ENCODE measurements at places on chromosomes 1 and 21.

GRCh38 chr1:39722495-39722894, 16.2 kb upstream of the PPIE start:
- DNase-seq, result no peak

- DNase-seq, result no peak
These were observed 15.6 kb upstream of the TACSTD2 start for GRCh38 chr1:58592522-58593134.

DNA sequence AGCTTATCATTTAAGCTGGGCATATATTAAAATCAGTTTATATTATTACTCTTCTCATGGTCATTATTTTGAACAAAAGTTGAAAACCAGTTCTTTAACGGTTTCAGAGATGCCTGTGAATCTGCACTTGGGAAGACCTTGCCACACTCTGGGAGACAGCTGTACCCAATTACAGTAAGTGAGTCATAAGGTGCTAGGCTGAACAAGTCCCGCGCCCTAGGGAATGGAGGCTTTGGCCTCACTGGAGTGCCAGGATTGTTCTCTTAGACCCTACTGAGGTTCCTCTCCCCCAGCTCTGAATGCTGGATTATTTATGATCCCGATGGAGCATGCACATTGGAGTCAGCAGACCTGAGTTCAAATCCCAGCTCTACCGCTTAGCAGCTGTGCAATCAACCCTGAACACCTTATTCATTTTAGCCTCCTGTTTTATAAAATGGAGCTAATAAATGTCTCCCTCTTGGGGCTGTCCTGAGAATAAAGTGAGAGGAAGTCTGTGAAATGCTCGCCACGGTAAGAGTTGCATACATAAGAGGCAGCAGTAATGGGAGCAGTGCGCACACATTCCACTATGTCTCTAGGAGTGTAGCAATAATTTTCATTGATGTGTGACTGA, 266.2 kb downstream of the FOXD2 start:
- DNase-seq, result no peak

DNA sequence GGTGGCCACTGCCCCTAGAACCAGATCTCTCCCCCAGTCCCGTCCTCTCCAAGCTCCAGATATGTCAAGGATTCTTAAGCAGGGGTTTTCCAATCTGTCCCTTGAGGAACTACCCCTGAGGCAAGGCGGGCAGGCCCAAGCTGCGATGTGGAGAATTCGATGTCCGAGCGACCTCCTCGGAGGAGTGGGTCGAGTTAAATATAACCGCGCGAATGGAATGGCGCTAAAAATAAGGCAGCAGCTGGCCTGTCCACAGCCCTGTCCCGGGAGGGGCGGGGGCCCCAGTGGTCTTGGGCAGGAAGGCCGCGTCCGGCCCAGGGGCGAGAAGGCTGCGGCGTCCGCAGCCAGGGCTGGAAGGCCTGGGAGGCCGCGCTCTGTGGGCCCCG, 5.8 kb upstream of the FOXD3 start:
- no peak for DNase-seq

- no peak for DNase-seq
These were observed 74.4 kb upstream of the GRIK3 start for GRCh38 chr1:37108596-37109188.

- DNase-seq, result no peak
These were observed 304.7 kb downstream of the DUSP10 start for GRCh38 chr1:221437171-221437570.

- no peak for DNase-seq
These were observed 708.1 kb downstream of the PTPRU start for GRCh38 chr1:29944253-29944905.

Data from activated naive CD4-positive, alpha-beta T cell (primary cell).